ENCODE measurements at places on chromosomes 7 and 10.

GRCh38 chr10:490891-491571 lies 198.4 kb downstream of the DIP2C start:
- DNase-seq = no peak

DNA sequence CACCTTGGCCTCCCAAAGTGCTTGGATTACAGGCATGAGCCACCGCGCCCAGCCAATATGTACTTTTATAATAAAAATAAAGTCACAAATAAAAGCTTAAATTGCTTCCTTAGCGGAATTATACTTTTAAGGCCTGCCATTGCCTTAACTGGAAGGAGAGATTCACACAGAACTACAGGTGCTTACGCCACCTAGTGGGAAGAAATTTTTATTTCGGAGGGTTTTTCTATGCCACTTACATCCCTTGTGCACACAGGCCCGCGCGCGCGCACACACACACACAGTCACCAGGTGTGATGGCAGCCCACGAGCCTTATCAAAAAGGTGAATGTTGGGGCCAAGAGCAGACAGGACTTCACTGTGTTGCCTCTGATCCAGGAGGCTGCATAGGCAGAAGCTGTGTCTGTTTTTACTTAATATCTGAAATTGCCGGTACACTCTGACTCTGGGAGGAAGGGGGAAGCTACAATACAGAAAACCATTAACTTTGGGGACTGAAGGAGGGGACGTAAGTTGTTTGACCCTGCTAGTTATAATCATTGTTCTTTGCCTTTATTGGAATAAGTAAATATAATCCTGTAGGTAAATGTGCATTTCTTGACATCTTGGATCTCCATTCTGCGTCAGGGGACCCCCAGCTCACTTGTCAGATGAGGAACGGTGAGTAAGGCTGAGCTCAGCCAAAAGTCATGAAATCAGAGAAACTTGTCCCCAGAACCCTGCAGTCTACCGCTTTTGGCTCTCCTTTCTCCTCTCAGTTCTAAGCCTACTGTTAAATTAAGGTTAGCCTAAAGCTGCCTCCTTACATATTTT lies 87.1 kb downstream of the SLC16A9 start:
- peak; percentile 78 for DNase-seq

DNA sequence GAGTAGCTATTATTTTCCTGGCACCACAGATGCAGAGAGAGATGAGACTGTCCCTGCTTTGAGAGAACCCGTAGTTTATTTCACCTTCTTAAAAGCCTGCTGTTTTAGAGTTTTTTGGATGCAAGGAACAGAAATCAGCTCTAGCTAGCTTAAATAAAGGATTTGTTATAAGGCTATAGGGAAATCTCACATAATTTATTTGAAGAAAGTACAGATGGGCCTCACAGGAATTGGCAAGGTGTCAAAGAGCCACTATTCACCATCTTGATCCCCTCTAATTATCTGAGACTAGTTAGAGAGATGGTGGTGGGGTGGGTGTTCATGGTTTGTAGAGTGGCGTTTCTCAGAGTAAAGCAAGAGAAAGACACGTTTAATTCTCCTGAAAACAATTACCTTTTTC lies 7.3 kb downstream of the KMT2E start:
- DNase-seq = no peak

DNA sequence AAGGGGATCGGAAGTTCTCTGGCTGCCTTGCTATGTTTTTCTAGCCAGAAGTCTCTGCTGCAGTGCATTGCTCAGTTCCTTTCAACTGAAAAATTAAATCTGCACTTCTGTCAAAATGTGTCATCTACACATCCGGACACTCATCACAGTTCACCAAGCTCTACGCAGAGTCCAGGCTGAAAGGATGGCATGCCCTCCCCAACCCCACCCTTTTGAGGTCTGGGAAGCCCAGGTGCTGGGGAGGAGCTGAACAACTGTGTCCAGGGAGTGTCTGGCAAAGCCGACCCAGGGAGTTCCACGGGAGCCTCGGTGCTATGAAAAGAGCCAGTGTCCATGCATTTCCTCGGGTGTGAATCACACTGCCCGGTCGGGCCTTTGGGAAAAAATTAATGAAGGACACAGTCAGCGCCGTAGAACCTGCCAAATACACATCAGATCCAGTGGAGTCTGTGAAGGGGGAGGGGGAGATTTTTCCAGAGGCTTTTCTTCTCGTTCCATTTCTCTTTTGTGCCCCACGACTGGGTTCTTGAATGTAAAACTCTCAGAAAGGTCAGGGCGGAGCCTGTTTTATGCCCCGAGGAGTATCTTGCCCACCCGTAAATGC lies 757 bp upstream of the PALS2 start:
- DNase-seq = no peak

DNA sequence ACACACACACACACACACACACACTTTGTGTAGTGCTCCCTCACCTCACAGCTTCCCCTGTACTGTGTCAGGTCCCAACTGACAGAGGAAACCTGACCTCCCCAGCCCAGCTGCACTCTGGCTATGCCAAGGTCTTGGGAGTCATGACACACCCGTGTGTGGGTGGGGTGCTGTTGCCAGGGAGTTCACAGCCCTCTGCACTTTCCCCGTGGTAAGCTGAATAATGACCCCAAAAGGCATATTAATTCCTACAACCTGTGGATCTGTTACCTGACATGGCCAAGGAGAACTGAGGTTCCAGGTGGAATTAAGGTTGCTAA lies 8.9 kb upstream of the NANOS1 start:
- DNase-seq = no peak

DNA sequence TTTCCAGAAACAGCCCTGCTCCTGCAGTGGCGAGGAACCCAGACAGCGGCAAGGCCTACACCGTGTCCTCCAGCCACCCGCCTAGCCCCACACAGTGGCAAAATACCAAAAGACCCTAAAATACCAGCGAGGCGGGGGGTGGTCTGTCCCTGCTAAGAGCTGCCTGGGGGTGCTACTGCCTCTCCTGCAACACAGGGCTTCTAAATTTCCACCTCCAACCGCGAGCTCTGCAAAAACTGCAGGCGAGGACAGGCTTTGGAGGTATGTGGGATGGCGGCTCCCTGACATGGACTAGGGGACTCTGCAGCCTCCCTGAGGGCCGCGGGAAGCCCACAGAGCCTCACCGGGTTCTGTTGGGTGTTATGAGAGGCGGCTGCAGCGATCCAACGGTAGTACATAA lies 122.3 kb downstream of the WDR37 start:
- DNase-seq = no peak

GRCh38 chr10:121324678-121325213 lies 273.5 kb downstream of the FGFR2 start:
- peak; percentile 65 for DNase-seq

Data from endodermal cell (in vitro differentiated cells).